Head of caudate nucleus (tissue), 42 donors: ENCODE measurements at places on chromosomes 4 and X.
A peak's percentile ranks its signal among the peaks of the same experiment; 100 is the strongest.

GRCh38 chrX:34879346-34879745, 63.2 kb upstream of the FAM47B start:
- no peak for DNase-seq

DNA sequence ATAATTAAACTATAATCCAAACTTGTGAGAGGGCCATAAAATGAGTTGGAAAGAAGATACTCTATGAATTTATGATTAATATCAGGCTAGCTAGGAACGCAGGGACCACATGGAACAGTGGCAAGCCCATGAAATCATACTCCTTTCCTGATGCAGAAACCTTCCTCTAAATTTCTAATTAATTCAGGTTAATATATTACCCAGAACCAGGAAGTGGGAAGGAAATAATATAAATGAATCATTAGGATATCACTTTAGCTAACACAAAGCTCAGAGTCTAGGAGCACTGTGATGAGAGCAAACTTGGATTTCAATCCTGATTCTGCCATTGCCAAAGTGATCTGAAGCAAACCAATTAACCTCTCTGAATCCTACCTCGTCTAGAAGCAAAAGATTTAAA, 68.0 kb downstream of the IQCM start:
- DNase-seq, result no peak

- no peak for DNase-seq
Observed at GRCh38 chr4:69470561-69470960, 25.1 kb downstream of the UGT2B4 start.

GRCh38 chrX:120286733-120287512, 24.3 kb downstream of the TMEM255A start:
- DNase-seq, result no peak

GRCh38 chrX:133364865-133365264, 50.4 kb downstream of the GPC4 start:
- DNase-seq, result no peak

GRCh38 chr4:40224432-40224831, 27.6 kb downstream of the RHOH start:
- no peak for DNase-seq

GRCh38 chr4:172124656-172125308, 311.6 kb downstream of the GALNTL6 start:
- no peak for DNase-seq

GRCh38 chr4:38452009-38452408, 212.0 kb upstream of the KLF3 start:
- DNase-seq, result no peak

DNA sequence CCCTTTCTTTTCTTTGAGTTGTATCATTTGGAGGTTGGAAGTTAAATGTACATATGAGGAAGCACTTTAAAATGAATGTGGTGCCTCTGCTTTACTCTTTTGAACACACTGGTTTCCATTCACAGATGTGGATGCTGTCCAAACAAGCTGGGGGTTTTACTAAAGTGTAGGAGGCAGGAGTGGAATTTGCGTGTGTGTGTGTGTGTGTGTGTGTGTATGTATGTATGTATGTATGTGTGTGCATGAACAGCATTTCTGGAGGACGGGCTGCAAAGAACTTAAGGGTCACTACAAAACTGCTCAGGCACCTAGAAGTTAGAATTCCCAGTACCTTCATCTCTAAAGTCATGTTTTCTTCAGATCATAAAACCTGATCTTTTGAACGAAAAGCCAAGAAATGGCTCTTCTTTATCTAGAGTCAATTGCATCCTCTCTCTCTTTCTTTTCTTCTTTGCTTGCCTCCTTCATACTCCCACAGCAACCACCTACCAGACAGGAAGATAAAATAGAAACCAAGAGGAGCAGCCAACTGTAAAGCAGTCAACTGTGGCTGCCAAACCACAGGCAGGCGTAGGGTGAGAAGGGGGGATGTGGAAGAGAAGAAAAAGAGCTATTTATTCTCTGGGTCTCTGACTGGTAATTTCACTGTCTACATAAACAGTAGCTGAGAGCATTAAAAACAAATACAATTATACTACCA, 177.0 kb upstream of the RASGEF1B start:
- no peak for DNase-seq

DNA sequence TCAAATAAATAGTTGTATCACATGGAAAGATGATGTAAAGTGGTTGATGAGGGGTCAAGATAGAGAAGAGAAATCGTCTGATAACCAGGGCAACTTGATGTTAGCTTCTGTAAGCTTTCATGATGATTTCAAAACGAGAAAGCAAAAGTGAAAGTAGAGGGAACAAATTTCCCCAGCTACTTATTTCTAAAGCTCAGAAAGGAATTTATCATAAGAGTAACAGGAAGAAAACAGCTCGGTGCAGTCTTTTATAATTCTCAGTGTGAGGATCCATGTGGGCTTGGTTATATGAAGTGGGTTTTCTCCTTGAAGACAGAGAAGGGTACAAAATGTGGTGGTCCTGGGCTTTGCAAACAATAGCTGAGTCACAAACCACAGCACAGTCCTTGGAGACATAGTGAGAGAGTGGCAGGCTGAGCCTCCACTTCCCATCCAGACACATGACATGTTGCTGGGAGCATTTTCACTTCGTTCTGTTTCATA, 32.1 kb upstream of the GLRA2 start:
- DNase-seq, result no peak

DNA sequence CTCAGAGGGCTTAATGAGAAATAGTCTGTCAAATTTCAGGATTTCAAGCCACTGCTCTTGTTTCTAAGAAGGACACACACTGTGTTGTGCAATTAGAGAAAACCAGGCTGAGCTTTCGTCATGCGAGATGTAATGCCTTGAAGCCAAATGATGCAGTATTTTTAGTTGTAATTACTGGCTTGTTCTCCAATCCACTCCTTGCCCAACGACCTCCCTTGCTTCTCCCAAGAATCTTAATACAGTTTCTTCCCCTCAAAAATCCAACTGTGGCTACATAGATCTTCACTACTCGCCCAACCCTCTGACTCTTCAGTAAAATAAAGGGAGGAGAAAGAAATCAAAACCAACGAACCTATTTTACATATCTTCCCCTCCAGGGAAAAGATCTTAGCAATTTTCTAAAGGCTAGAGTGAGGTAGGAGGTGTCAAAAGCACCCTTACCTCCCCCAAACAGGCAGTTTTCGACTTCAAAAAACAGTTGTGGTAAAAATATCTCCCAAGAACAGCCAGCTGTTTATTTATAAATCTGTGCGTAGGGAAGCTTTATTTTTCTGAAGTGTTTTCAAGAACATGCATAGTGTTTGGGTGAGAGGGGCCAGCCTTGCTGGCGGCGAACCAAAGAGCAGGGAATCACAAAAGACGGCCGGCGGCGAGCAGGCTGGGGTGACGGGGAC, 68.7 kb downstream of the MGST2 start:
- no peak for DNase-seq

DNA sequence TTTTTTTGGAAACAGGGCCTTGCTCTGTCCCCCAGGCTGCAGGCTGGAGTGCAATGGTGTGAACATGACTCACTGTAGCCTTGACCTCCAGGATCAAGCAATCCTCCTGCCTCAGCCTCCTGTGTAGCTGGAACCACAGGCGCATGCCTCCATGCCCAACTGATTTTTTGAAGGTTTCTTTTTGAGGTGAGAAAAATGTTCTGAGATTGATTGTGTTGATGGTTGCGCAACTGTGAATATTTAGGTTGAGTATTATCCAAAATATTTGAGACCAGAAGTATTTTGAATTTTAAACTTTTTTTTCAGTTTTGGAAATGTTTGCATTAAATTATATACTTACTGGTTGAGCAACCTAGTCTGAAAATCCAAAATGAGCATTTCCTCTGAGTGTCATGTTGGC, 2.6 kb upstream of the CCNI start:
- DNase-seq, result no peak

DNA sequence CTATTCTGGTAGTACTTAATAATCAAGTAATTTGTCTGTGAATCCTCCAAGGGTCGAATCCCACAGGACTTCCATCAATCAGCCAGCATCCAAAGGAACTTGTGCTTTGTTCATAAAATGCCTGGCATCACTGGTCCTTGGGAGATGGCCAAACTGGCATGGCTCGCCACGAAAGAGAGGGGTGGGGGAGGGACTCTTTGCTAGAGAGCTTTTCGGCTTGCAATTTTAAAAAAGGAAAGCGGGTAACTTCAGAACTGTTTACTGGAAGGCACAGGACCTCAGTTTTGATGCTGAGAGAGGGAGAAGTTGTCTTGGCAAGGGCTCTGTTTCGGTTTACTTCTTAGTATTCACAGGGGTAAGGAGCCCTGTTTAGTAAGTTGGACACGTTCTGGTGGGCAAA, 79.4 kb upstream of the FHL1 start:
- peak; percentile 31 for DNase-seq

- DNase-seq, result no peak
Observed at GRCh38 chrX:19535476-19535875, 20.2 kb upstream of the MAP3K15 start.

- no peak for DNase-seq
Observed at GRCh38 chr4:165070560-165070959, 16.9 kb downstream of the TRIM75 start.
